ENCODE measurements at places on chromosomes 16 and 17.

DNA sequence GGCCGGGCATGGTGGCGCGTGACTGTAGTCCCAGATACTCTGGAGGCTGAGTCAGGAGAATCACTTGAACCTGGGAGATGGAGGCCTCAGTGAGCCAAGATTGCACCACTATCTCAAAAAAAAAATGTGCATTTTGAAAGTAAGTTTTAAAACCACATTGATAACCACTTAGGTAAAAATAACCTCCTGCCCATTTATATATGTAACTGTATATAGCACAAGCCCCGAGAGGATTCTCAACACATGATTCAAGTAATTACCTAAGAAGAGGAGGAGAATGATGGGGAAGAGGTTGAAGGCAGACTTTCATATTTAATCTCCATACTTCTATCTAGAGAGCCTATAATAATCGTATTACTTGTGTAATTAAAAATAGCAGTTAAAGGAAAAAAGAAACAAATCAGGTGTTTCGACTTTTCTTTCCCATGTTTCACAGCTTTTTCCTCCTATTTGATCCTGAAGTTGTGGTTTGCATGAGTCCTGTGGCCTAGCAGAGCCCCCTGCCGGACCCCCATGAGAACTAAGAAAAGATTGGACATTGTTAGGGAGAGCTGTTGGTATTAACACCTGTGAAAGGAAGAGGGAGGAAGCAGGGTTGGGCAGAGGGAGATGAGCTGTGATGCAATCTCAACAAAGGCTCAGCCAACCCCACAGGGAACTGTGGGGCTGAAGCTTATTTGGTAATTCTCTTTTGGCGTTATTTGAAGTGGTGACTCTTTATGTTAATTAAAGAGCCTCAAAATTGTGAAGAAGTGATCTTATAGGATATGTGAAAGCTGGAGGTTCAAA lies 22.1 kb downstream of the PMFBP1 start:
- DNase-seq = no peak

DNA sequence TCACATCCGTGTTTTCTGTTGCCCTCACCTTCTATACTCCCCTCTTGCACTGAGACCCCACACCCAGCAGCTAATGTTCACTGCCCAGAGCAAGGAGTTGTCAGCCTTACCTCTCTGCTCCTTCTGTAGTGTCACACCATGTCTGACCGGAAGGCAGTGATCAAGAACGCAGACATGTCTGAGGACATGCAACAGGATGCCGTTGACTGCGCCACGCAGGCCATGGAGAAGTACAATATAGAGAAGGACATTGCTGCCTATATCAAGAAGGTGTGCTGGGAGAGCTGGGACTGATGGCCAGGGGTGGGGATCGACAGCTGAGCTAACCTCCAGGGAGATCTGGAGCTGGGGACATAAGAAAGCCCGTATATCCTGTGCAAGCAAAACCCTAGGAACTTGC lies 3.7 kb downstream of the DYNLL2 start:
- no peak for DNase-seq

DNA sequence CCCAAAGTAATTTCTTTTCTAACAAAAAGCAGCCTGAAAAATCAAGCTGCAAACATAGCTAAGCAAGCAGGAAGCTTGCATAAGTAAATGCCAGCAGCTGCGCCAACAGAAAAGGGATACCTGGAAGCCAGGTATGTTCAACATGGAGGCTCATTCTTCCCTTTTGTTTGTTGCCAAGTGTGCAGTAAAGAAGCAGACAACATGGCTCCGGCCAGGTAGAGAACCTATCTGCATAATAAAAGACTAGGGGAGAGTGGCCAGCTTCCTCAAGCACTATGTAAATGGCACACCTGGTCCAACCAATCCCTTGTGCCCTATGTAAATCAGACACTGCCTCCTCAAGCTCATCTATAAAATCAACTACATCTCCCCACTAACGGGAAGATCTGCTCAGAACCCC lies 1407.0 kb downstream of the CDH11 start:
- DNase-seq = no peak

DNA sequence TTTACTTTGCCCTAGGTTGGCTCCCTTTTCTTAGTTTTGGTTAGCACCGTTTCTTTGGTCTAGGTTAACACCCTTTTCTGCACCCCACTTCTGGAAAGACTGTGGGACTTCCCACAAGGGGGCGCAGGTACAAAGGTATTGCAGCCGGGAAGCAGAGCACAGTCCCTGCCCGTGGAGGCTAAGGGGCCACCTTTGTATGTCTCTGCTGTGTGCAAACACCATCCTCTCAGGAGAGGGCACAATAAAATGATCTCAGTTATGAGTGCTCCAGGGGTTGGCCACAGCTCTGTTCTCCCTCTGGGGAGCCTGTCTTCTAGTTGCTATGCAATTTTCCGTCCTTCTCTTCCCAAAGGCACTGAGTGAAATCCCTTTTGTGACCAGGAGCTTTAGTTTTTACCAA lies 28.4 kb upstream of the TMC5 start:
- DNase-seq = no peak

GRCh38 chr16:64924086-64924485 lies 197.8 kb downstream of the CDH11 start:
- no peak for DNase-seq

DNA sequence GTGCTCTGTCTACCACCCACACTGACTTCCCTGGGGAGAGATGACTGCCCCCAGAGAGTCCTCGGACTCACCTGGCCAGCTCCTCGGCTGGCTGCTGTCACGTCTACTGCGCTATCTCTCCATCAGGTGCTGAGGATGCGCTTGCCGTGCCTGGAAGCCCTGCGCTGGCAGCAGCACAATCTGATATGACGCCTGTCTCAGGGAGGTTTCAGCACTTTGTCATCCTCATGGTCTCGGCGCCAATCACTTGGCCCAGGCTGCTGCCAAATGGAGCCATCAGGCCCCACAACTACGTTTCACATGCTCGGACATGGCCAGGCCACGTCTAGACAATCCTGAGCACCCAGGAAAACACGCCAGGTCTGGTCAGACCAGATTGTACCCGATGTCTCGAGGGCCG lies 46.7 kb downstream of the FOXL1 start:
- no peak for DNase-seq

DNA sequence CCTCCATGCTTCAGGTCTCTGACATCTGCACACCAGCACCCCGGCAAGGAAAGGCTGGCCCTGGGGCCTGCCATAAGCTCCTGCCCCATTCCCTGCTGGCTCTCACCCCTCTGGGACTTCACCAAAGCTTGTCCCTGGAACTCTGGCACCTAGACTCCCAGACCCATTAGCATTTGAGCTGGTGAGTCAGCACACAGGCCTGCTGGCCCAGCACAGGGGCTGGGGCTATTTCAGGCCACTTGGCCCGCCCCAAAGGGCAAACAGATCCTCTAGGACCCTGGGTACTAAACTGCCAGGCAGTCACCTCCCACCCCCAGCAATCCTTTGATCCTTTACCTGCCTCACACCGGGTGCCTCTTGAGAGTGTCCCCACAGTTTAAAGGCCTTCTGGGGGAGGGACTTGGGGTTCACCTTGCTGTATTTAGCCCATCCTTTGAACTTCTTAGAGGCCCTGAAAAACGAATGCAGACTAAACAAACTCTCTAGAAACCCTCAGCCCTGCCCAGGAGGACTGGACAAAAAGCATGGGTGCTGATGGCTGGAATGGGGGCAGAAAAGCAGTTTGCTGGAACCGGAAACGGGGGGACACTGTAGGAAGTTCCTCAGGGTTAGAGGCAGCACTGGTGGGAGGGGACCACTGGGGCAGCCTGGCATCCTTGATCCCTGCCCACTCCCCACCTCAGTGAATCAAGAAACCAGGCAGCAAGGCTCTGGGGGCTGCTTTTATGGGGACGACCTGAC lies 3.2 kb upstream of the SAMD14 start:
- DNase-seq = no peak

DNA sequence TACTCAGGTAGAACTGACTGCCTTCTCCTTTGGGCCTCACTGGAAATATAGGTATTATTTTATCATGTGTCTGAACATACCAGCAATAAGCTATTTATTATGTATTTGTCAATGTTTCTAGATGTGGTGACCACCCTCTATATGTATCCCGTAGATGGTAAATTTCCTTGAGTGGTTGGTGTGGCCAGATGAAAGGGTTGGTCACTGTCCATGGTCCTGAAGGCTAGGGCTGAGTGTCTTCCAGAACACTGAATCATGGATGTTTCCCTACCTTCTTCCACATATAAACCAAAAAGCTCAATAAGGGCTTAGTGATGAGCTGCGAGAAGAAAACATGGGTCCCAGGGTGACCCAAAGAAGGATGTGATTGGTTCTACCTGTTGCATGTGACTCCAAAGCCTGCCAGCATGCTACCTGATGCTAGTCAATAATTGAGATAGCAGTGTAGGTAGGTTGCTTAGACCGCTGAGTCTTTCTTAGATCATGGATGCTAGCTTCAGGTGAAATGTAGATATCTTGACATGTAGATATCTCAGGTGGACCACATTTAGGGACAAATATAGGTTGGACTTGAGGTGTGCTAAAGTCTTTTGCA lies 150.3 kb downstream of the ASIC2 start:
- DNase-seq = no peak

GRCh38 chr17:182050-182751 lies 751 bp upstream of the DOC2B start:
- no peak for DNase-seq

- DNase-seq = no peak
These were observed 54.9 kb downstream of the SREBF1 start for GRCh38 chr17:17781591-17782496.

DNA sequence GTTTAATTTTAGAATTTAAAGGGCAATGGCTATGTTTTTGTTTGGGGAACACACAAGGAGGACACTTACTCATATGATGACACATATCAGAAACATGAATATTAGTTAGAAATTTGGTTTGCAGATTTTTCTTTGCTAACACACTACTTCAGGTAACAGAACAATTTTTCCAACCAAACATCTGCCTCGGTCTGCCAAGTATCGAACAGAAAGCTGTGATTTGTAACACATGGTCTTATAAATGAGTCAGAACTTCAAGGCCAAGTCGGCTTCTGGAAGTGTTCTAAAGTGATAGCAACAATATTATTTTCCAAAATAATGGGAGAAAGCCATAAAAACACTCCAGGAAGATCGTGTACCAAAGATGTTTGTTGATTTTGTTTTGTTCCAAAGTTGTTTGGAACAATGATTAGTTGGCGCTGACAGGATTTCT lies 75.9 kb upstream of the PMFBP1 start:
- no peak for DNase-seq

GRCh38 chr16:35510701-35511100 lies 2051.3 kb downstream of the TP53TG3F start:
- DNase-seq = no peak

DNA sequence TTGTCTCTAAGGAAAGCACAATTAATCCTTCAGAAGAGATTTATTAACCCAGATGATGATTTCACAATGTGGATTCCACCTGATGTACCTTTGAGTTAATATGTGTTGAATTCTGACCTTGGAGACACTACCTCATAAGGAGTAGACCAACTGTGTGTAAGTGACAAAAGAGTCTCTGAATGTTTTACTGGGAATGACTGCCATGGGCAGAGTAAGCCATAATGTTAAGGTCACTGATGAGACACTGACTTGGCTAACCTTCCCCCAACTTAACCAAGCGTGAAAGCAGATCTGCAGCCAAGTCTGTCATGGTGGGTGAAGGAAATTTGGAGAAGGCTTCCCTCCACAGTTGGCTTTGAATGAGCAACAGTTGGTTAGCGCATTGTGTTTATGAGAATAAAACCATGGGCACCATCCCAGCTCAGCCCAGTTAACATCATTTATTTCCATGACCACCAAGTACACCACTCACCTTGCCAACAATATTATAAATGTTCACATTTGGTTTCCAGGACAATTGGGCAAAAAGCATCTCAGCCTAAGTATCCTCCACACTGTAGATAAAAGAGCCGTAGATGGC lies 618.5 kb downstream of the KCNJ2 start:
- DNase-seq = no peak

DNA sequence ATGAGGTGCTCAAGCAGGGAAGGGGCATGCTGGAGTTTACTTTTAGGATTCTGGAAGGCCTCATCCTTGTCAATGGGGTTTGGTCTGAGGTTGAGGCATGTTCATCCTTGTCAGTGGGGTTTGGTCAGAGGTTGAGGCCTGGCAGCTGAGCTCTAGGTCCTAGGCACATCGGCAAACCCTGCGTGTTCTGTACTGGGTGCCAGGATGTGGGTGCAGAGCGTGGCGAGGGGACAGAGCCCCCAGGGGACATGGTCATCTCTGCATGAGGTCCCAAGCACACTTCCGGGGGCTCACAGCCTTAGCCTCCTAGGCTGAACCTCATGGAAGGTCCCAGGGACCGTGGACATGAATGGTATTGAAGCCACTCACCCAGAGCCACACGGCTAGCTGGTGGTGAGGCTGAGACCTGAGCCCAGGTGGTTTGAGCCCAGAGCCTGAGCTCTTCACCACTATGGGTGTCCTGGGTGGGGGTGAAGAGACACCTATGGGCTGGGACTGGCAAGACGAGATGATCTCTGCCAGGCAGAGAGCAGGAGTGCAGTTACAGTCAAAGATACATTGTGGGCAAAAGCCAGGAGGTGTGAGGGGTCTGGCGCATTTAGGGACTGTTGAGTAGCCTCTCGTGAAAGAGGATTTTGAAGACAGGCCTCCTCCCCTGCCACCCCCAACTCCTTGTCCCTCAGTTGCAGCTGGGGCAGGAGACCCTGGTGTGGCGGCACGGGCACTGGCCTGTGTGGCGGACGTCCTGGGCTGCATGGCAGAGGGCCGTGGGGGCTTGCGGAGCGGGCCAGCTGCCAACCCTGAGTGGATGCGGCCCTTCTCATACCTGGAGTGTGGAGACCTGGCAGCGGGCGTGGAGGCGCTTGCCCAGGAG lies 19.3 kb downstream of the FCSK start:
- no peak for DNase-seq

- DNase-seq = no peak
These were observed 1.5 kb upstream of the FBXL16 start for GRCh38 chr16:707062-707538.

- DNase-seq = no peak
These were observed 1.1 kb upstream of the WBP2 start for GRCh38 chr17:75856062-75856756.

All from GM18507 (cell line).